ENCODE measurements at places on chromosomes 12 and 14. TPM values are rescaled to one million over a fixed set of nuclear protein-coding genes. Genes with fewer than 3 reads are reported as not detected.

DNA sequence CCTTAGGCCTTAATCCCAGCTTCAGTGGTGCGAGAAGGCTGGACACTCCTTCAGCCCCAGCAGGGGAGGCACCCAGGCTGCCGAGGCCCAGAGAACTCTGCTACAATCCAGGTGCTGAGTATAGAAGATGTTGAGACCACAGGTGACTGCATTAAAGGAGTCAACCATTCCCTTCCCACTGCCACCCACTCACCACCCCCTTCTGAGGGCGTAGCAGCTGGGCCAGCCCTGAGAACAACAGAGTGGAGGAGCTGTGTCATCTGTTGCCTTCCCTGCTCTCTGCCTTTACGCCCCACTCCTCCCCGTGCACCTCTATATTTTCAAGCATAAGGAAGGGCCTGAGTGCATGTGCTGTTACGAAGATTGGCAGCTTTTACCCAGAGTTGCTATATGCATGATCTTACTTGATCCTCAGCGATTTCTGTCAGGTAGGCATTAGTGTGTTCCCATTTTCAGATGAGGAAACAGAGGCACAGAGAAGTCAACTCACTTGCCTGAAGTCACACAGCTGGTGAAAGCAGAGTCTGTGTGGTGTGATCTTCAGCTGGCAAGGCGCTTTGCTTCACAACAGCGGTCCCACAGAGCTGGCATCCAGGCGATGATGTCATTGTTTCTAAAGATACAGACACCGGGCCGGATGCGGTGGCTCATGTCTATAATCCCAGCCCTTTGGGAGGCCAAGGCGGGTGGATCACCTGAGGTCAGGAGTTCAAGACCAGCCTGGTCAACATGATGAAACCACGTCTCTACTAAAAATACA is 46.7 kb downstream of the RIN3 start:
- peaks cover 24% of the 10 kb centered on the region for H3K36me3 ChIP-seq
- DNase-seq, result no peak
- no peaks in the 10 kb centered on the region for H3K27me3 ChIP-seq
- H3K4me3 ChIP-seq, result no peak overlapping the region
- peaks cover 7% of the 10 kb centered on the region for H3K4me1 ChIP-seq

GRCh38 chr12:13745111-13745860 is 236.1 kb downstream of the GRIN2B start:
- H3K4me3 ChIP-seq, result no peak overlapping the region
- DNase-seq, result no peak
- H3K27me3 ChIP-seq, result no peaks in the 10 kb centered on the region
- H3K36me3 ChIP-seq, result no peaks in the 10 kb centered on the region

- no peaks in the 10 kb centered on the region for H3K4me1 ChIP-seq
- no peak overlapping the region for H3K4me3 ChIP-seq
- no peaks in the 10 kb centered on the region for H3K36me3 ChIP-seq
- DNase-seq, result no peak
- no peaks in the 10 kb centered on the region for H3K27me3 ChIP-seq
Measured at GRCh38 chr14:43169722-43170121, 1337.4 kb downstream of the FSCB start.

DNA sequence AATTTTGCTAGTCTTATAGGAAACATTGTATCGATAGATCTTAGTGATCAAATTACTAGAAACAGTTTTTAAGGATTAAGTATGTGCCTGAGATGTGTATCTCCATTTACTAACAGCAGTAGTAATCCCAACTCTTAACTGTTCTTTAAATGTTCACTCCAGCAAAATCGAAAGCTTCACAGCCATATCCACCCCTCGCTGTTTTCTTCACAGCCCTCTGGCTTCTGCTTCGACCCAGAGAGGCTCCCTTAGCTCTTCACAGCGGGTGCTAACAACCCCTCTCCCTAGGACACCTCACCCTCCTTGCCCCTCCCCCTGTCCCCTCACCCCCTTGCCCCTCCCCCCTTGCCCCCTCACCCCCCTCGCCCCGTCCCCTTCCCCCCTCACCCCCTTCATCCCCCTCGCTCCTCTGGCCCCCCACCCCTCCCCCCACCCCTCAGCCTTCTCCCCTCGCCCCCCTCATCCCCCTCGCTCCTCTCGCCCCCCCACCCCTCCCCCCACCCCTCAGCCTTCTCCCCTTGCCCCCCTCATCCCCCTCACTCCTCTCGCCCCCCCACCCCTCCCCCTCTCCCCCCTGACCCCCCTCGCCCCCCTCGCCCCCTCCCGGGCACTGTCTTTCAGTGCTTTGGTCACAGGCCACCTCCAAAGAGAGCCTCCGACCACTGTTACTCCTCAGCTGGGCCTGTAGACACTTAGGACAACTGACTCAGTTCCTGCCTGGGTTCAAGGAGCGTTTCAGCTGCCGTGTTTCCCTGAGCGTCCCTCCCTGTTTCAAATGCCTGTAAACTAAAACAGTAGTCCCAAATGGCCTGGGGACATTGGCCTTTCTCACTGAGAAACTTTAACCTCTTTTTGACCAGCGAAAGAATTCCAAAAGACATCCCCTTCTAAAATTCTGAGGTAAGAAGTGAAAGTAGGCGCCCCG is 46.0 kb upstream of the DYNC1H1 start:
- no peak overlapping the region for H3K27ac ChIP-seq
- H3K4me3 ChIP-seq, result no peak overlapping the region
- no peaks in the 10 kb centered on the region for H3K36me3 ChIP-seq
- H3K4me1 ChIP-seq, result no peaks in the 10 kb centered on the region
- no peak for DNase-seq
- H3K27me3 ChIP-seq, result no peaks in the 10 kb centered on the region

GRCh38 chr14:69268763-69269162 is 8.8 kb downstream of the GALNT16 start:
- no peaks in the 10 kb centered on the region for H3K36me3 ChIP-seq
- H3K27ac ChIP-seq, result no peak overlapping the region
- no peak for DNase-seq
- no peak overlapping the region for H3K4me3 ChIP-seq

Gene LRTM2
- polyA plus RNA-seq, result not detected

DNA sequence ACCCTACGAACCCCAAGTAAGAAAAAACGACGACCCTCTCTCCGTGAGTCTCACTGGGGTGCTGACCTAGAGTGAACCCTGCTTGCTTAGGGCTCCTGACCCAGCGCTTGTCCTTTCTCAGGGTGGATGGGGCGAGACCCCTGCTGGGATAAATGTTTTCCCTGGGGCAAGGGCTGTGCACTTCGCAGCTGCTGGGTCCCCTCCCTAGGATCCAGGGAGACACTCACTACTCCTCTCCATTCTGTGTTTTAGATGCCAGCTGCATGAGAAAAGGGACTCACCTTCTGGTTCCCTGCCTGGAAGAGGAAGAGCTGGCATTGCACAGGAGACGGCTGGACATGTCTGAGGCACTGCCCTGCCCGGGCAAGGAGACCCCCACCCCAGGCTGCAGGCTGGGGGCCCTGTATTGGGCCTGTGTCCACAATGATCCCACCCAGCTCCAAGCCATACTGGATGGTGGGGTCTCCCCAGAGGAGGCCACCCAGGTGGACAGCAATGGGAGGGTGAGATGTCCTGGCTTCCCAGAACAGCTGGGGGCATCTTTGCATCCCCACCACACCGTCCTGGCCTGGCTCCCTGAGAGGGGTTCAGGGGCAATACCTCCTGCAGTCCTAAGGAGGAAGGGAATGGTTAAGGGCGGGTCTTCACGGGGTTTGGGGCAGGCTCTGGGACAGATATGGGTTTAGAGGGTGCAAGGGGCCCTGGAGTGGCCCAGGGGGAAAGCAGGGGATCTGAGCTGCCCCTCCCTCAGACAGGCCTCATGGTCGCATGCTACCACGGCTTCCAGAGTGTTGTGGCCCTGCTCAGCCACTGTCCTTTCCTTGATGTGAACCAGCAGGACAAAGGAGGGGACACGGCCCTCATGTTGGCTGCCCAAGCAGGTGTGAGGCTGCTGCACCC is 663 bp downstream of the ANKRD33 start:
- no peaks in the 10 kb centered on the region for H3K36me3 ChIP-seq
- no peaks in the 10 kb centered on the region for H3K27me3 ChIP-seq
- peaks cover 10% of the 10 kb centered on the region for H3K4me1 ChIP-seq
- no peak overlapping the region for H3K4me3 ChIP-seq

Gene CISTR
- polyA plus RNA-seq, result not detected

Gene KITLG
- polyA plus RNA-seq, result 2.7 TPM

All from adrenal gland (tissue), 19 donors.